ENCODE measurements at places on chromosomes 16 and 17. TPM values are rescaled to one million over a fixed set of nuclear protein-coding genes. Genes with fewer than 3 reads are reported as not detected.
A peak's percentile ranks its signal among the peaks of the same experiment; 100 is the strongest.

DNA sequence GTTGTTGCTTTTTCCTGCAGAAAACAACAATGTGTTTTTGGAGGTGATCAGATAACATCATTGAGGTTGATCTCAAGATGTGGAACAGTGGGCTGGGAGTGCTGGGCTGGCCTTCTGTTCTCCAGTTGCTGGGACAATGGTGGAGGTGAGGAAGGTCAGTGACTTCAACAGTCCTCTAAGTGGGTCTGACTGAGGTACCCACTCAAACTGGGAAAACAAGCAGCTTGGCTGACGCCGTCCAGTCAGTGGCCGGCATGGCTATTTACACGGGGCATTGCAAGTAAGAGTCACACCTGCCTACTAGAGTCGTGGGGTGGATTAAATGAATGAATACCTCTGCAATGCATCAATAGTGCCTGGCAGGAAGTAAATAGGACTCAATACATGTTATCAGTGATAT lies 386.7 kb upstream of the ZFHX3 start:
- no peak overlapping the region for H3K27ac ChIP-seq
- no peaks in the 10 kb centered on the region for H3K36me3 ChIP-seq
- H3K4me3 ChIP-seq = no peak overlapping the region
- no peak for DNase-seq
- no peaks in the 10 kb centered on the region for H3K4me1 ChIP-seq

- no peak overlapping the region for H3K27ac ChIP-seq
- DNase-seq = no peak
- H3K4me1 ChIP-seq = peaks cover 2% of the 10 kb centered on the region
- no peaks in the 10 kb centered on the region for H3K36me3 ChIP-seq
- H3K4me3 ChIP-seq = no peak overlapping the region
These were observed 13.3 kb downstream of the UTS2R start for GRCh38 chr17:82384730-82385481.

DNA sequence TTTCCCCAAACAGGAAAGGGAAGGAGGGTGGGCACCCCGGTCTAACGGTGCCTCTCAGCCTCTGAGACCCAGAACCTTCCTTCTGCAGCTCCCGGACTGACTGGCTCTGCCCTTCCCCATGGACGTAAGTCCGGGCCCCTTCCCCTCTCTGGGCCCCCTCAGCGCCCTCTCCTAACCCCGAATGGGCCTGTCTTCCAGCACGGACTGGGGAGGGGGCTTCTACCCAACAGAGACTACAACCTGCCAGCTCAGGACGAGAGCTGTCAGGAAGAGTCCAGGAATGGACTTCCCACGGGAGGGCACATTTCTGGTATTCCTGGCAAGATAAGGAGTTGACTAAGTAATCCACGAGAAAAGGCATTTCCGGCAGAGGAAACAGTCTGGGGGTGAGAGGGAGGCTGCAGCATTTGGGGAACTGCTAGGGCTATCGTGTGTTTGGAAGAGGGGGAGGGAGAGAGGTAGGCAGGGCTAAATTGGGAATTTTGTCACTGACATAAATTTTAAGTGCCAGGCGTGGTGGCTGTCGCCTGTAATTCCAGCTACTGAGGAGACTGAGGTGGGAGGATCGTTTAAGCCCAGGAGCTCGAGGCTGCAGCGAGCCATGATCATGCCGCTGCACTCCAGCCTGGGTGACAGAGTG lies 12.1 kb upstream of the ALDOA start:
- peaks cover 7% of the 10 kb centered on the region for H3K36me3 ChIP-seq
- peaks cover 40% of the 10 kb centered on the region for H3K4me1 ChIP-seq
- DNase-seq = no peak
- peaks cover 2% of the 10 kb centered on the region for H3K27me3 ChIP-seq

The TNFRSF17 gene
- not detected for total RNA-seq

DNA sequence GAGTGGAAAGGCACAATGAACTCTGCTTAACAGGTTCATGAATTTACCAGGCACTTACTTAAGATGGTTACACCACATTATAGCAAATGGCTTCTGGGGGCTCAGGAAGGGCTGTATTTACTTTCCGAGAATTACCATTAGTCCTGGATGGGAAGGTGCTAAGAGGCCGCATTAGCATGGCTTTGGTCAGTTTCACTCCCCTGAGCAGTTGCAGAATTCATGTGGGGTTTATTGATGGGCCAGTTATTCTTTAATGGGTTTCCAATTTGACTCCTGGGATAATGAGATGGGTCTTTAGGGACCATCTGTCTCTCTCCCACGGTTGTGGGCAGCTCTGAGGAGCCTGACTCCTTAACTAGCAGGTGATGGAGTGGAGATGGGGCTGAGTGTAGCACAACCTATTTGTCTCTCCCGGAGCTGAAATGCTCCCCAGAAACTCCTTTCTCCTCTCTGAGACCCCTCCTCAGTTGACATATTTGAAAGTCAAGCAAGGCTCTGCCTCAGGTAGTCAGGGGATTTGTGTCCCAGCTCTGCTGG lies 652.5 kb downstream of the HS3ST4 start:
- H3K27ac ChIP-seq = no peak overlapping the region
- no peaks in the 10 kb centered on the region for H3K4me1 ChIP-seq
- H3K27me3 ChIP-seq = no peaks in the 10 kb centered on the region
- no peak for DNase-seq

The SDR42E1 gene
- total RNA-seq = 11.5 TPM

The NACA2 gene
- total RNA-seq = 0.35 TPM

DNA sequence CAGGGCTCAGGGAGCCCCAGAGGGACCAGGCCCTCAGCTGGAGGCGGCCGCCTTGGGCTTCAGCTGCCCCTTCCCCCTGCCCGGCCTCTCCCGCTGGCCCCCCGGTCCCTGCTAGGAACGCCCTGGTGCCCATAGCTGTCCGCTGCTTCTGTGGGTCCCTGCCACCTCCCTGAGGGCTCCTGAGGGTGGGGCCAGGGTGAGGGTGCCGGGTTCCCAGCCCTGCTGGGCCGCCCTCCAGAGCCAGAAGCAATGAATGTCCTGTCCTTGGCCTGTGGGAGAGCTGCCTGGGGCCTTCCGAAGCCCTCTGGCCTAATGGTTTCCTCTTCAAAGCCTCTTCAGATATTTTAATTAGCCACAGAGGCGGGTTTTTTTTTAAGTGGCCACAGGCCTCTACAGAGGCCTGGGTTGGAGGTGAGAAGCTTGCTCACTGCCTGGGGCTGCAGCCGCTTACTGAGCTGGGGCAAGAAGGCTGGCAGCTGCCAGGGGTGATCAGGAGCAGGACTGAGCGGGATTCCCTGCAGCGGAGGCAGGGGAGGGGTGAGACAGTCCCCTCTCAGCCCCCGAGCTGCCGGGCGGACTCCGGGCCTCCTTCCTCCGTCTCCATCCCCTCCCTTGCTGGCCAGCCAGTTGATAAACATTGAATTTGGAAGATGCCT lies 9.9 kb downstream of the CENPX start:
- no peaks in the 10 kb centered on the region for H3K4me1 ChIP-seq
- no peaks in the 10 kb centered on the region for H3K36me3 ChIP-seq
- H3K27me3 ChIP-seq = no peaks in the 10 kb centered on the region

The DHRS7C gene
- not detected for total RNA-seq

GRCh38 chr17:72267601-72268000 lies 146.8 kb downstream of the SOX9 start:
- H3K27ac ChIP-seq = no peak overlapping the region
- H3K4me3 ChIP-seq = no peak overlapping the region
- DNase-seq = no peak
- no peaks in the 10 kb centered on the region for H3K36me3 ChIP-seq
- no peaks in the 10 kb centered on the region for H3K27me3 ChIP-seq

- H3K4me1 ChIP-seq = peaks cover 56% of the 10 kb centered on the region
- peaks cover 10% of the 10 kb centered on the region for H3K36me3 ChIP-seq
- no peaks in the 10 kb centered on the region for H3K27me3 ChIP-seq
These were observed 121.4 kb downstream of the ZNF778 start for GRCh38 chr16:89338863-89339262.

GRCh38 chr17:40612599-40613244 lies 34.9 kb downstream of the SMARCE1 start:
- peak overlapping the region; percentile 96 for H3K27ac ChIP-seq
- DNase-seq = peak; percentile 57
- H3K4me1 ChIP-seq = peaks cover 96% of the 10 kb centered on the region
- peaks cover 2% of the 10 kb centered on the region for H3K36me3 ChIP-seq
- H3K27me3 ChIP-seq = no peaks in the 10 kb centered on the region

DNA sequence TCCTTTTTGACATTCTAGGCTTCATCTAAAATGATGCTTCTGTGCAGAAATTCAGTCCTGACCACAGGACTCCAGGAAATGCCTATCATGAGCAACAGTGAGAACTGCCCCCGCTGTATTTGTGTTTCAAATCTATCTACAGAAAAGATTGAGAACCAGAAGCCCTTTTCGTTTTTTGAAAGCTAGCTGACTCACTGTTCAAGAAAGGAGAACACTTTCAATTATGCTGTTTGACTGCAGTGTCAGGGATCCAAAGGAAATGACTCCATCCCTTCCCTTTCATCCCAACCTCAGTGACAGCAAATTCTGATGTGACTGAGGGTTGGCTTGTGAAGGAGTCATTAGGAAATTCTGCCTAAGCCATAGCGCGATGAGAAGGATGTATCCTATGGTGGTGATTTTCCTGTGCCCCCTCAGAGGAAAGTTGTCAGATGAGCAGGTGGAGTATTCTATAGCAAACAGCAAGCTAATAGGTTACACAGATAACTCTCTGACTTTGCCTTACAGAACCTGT lies 622.3 kb downstream of the TMEM114 start:
- no peak overlapping the region for H3K27ac ChIP-seq
- H3K27me3 ChIP-seq = no peaks in the 10 kb centered on the region
- H3K4me3 ChIP-seq = no peak overlapping the region
- H3K4me1 ChIP-seq = no peaks in the 10 kb centered on the region
- no peak for DNase-seq
- H3K36me3 ChIP-seq = no peaks in the 10 kb centered on the region

DNA sequence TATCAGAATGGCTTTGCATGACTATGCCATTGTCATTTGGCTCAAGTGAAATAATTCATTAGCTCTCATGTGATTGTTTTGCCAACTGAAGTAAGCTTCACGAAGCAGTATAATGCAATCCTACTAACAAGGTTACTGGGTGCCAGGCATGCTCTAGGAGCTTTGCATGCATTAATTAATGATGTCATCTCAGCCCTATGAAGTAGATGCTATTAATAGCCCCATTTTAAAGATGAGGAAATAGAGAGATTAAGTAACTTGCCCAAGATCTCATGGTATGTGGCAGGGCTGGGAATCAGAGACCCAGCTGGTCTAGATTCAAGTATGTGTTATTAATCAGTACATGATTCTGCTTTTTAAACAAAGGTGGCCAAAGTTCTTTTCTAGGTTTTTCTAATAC lies 14.1 kb downstream of the KRT39 start:
- H3K27ac ChIP-seq = no peak overlapping the region
- peaks cover 48% of the 10 kb centered on the region for H3K27me3 ChIP-seq
- H3K4me1 ChIP-seq = no peaks in the 10 kb centered on the region
- no peak overlapping the region for H3K4me3 ChIP-seq

The JUP gene
- 0.77 TPM for total RNA-seq

The CACNG3 gene
- total RNA-seq = not detected

DNA sequence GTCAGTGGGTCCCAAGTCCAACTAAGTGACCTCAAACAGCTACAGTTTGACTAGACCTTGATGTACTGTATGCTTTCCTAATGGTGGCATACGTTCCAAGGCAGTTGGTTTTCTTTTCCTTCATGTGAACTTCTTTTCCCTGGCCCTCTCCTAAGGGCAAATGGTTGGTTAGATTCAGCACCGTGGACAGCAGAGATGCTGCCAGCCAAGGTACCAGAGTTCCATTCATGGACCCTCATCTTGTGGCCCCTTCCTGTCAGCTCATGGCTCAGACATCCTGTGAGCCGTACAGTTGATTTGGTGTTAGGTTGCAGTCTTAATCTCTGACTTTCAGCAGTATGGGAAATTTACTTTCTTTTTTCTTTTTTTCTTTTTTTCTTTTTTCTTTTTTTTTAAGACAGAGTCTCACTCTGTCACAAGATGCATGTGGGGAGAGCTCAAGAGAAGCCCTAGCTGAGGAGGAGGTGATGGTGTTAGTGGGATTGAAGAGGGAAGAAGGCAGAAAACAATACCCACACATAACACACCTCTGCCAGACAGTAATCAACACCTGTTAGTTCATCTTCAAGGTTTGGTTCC lies 122.4 kb downstream of the USP31 start:
- no peaks in the 10 kb centered on the region for H3K27me3 ChIP-seq
- H3K4me1 ChIP-seq = no peaks in the 10 kb centered on the region
- peak; percentile 7 for DNase-seq
- H3K36me3 ChIP-seq = no peaks in the 10 kb centered on the region
- no peak overlapping the region for H3K4me3 ChIP-seq

GRCh38 chr17:4728124-4728523 lies 3.1 kb upstream of the MED11 start:
- peaks cover 4% of the 10 kb centered on the region for H3K36me3 ChIP-seq
- H3K4me3 ChIP-seq = no peak overlapping the region
- H3K27me3 ChIP-seq = no peaks in the 10 kb centered on the region
- H3K4me1 ChIP-seq = peaks cover 47% of the 10 kb centered on the region

GRCh38 chr17:79624718-79625478 lies 14.0 kb upstream of the RBFOX3 start:
- H3K4me1 ChIP-seq = no peaks in the 10 kb centered on the region
- no peak overlapping the region for H3K4me3 ChIP-seq
- H3K36me3 ChIP-seq = no peaks in the 10 kb centered on the region
- H3K27ac ChIP-seq = no peak overlapping the region
- H3K27me3 ChIP-seq = no peaks in the 10 kb centered on the region

The KRT36 gene
- total RNA-seq = not detected

GRCh38 chr17:82674656-82675475 lies 23.6 kb downstream of the RAB40B start:
- no peak for DNase-seq
- peaks cover 3% of the 10 kb centered on the region for H3K4me1 ChIP-seq

GRCh38 chr16:81360135-81360534 lies 45.4 kb downstream of the GAN start:
- H3K27me3 ChIP-seq = no peaks in the 10 kb centered on the region
- no peak overlapping the region for H3K27ac ChIP-seq
- no peaks in the 10 kb centered on the region for H3K4me1 ChIP-seq
- H3K36me3 ChIP-seq = peaks cover 13% of the 10 kb centered on the region
- no peak for DNase-seq
- H3K4me3 ChIP-seq = no peak overlapping the region

GRCh38 chr16:3670711-3671110 lies 16.2 kb downstream of the DNASE1 start:
- DNase-seq = no peak
- H3K27me3 ChIP-seq = no peaks in the 10 kb centered on the region
- H3K27ac ChIP-seq = peak overlapping the region; percentile 19

The AKAP10 gene
- 38.8 TPM for total RNA-seq

- H3K4me3 ChIP-seq = no peak overlapping the region
- no peak overlapping the region for H3K27ac ChIP-seq
- H3K36me3 ChIP-seq = no peaks in the 10 kb centered on the region
- DNase-seq = no peak
These were observed 234.7 kb upstream of the MAF start for GRCh38 chr16:79835194-79835593.

GRCh38 chr16:15642557-15643047 lies 352 bp downstream of the MARF1 start:
- peak; percentile 86 for DNase-seq
- H3K27me3 ChIP-seq = no peaks in the 10 kb centered on the region
- peaks cover 54% of the 10 kb centered on the region for H3K4me1 ChIP-seq
- peak overlapping the region; percentile 93 for H3K4me3 ChIP-seq

DNA sequence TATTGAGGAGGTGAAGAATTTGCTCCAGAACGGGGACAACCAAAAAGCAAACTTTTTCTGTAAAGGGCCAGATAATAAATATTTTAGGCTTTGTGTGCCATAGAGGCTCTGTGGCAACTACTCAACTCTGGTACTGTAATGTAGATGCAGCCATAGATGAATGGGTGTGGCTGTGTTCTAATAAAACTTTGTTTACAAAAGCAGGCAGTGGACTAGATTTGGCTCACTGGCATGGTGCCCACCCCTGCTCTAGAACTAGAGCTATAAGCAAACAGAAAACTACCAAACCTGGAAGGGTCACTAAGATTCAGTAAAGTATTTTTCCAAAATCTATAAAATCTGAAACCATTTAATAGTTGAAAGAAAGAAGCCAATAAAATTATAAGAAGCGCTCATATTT lies 24.6 kb upstream of the SMURF2 start:
- DNase-seq = no peak
- H3K4me1 ChIP-seq = peaks cover 1% of the 10 kb centered on the region
